Stomach (tissue), 19 donors: ENCODE measurements at places on chromosomes 3 and 15. TPM values are rescaled to one million over a fixed set of nuclear protein-coding genes. Genes with fewer than 3 reads are reported as not detected.
A peak's percentile ranks its signal among the peaks of the same experiment; 100 is the strongest.

DUOXA1 gene
- 2.4 TPM for total RNA-seq

DNA sequence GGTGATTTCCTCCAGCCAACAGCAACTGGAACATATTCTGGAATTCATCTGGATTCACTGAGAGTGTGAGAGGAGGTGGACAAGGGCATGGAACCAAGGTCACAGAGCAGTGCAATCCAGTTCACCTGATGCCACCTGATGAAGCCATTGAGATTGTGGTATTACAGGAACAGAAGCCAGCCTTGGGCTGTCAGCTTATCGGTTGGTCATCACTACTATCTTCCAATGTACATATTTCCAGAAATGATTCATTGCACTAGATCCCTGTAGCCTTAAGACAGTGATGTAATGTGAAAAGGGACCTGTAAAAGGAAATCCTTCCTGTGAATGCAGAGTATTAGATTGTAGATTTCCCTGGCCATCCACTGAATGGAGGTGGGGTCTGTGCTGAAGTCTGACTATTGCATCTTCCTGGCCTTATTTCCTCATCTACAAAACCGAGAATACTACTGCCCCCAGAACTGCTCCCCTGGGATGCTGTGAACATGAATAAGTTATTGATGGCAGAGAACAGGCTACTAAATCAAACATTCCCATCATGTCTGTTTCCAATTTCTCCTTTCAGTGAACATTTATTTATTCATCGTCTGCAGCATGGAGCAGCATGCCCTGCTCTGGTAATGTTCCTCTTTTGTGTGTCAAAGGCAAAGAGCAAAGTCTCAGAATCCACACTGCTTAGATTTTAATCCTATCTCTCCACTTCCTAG is 47.4 kb upstream of the TPM1 start:
- no peak for DNase-seq

DNA sequence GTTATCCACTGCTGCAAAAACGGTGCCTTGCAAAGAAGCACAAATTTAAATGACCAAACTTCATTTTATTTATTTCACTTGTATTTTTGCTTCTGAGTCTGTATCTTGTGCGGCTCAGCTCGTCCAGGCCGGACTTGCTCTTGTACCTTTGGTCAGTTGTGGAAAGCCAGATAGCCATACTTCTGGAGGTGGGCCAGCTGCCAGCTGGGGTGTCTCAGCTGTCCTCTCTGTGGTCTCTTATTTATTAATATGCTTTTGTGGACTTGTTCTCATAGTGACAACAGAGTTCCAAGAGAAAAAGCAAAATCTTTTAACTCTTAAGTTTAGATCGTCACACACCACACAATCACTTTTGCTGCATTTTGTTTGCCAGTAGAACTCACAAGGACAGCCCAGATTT is 87.7 kb downstream of the IL1RAP start:
- DNase-seq: no peak

ROBO2 gene
- 11.4 TPM for total RNA-seq

FOXB1 gene
- not detected for total RNA-seq

- DNase-seq: peak; percentile 37
These were observed 402.1 kb downstream of the CADM2 start for GRCh38 chr3:85360742-85361387.

DNA sequence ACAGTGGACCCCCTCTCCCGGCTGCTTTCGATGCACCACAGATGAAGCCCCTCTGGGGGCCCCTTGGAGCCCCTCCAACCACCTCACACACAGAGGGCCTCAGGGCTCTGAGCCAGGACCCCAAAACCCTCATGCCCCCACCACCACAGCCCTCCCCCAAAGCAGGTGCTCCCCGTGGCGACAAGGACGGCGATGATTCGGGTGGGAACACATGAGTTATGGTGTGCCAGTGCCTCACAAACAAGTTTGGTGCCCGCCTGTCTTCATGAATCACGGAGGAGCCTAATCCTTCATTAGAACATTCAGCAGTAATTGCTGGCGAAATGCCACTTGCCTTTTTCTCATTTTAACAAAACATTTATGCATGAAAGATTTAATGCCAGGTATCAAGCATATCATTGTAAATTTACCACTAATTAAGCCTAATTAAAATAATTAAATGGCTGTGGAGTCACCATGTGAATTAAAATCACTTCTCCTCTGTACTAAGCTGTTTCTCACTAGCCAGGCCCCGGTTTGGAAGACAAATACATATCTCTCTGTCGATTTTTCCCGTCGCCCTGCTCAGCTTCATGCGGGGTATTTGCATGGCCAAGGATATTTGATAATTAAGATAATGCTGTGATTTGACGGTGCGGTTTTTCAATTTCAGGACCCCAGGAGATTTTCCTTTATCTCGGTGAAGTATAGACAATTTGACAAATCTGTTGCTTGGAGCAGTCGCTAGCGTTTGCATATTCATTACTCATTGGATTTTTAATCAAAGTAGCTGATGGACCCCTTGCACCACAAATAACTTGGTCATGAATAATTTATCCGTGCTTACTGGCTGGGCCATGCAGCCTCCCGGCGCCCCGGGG is 157.0 kb downstream of the TLE3 start:
- DNase-seq: no peak

- no peak for DNase-seq
These were observed 680.6 kb downstream of the EPHA3 start for GRCh38 chr3:89787979-89788378.

GRCh38 chr3:176208915-176209314 is 988.4 kb downstream of the TBL1XR1 start:
- DNase-seq: no peak

DNA sequence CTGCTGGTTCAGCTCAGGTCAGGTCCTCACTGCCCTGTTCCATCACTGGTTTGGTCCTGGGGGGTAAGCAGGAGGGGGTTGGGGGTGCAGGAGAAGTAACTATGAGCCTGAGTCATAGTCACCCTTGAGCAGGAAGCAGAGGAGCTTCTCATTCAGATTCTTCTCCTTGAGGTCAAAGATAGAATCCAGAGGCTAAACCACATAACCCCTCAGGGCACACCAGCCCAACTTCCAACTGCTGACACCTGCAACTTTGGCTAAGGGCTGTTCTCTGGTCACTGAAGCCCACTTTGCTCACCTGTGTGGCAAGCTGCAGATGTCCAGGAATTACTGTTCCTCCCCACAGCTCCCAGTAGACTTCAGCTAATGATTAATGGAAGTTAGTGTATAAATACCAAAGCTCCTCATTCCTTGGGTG is 48.8 kb upstream of the LRRFIP2 start:
- DNase-seq: no peak

GP5 gene
- total RNA-seq: not detected

DNA sequence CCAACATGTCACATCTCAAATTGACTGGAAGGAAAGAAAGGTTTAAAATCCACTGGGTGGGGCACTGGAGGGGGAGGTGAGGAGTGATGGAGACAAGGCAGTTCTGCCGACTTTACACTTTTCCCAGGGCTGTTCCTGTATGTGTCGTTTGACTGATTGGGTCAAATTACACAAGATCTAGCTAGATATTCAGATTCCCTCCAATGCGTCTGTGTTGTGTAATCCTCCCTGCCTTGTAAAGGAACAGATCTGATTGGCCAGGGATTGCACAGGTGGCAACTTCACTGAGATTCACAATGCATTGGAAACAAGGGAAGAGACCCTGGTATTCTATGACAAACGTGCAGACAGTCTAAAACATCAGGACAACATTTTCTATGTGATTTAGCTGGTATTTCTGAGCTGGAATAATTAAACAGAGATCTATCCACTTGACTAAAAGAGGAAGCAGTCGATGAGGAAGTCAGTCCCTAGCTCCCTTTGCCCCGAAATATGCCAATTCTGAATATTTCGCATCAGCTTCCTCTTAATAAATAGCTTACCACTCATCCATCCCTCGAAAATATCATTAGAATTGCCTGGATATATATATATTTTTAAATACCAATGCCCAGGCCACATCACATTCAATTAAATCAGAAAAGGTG is 312.9 kb downstream of the RORA start:
- no peak for DNase-seq

DNA sequence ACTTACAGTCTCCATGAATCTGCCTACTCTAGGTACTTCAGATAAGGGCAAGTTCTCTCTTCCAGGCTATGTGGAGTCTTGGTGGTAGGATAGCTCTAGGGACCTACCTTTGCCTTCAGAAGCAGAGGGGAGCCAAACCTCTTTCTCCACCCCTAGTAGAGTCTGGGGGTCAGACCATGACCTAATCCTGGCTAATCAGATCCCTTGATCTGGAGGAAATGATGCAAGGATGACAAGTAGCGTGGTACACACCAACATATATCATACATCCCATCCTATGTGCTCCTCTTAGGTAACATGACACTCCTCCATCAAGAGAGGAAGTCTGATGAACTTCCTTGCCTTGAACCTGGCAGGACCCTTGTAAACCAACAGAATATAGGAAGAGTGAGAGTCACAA is 15.4 kb upstream of the PLA2G4F start:
- DNase-seq: no peak

LRTM1 gene
- not detected for total RNA-seq

DNA sequence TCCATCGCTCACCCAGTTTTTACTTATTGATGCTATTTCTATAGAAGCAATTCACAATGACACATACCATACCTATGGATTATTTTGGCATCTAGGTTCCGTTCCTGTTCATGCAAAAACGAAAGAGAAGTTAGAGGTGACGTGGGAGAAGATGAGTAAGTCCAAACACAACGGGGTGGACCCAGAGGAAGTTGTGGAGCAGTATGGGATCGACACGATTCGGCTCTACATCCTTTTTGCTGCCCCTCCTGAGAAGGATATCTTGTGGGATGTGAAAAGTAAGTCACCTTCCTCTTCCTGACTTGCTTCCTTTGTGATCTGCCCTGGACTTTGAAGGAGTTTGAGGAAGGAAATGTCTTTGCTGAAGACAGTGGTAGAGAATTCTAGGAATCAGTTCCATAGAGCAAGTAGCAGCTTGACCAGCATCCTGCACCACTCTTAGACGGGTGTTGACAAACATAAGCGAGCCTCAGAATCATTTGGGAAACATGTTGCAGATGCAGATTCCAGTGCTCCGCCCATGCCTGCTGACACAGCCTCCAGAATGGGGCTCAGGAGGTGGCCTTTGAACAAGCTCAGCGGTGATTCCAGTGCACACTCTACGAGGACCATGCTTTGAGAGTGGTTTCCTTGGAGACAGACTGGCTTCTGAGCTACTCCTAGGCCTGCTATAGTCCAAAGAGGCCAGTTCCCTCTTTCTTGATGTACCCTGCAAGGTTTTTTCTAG is 78.4 kb upstream of the LIMD1 start:
- DNase-seq: no peak

EPB42 gene
- not detected for total RNA-seq

DNA sequence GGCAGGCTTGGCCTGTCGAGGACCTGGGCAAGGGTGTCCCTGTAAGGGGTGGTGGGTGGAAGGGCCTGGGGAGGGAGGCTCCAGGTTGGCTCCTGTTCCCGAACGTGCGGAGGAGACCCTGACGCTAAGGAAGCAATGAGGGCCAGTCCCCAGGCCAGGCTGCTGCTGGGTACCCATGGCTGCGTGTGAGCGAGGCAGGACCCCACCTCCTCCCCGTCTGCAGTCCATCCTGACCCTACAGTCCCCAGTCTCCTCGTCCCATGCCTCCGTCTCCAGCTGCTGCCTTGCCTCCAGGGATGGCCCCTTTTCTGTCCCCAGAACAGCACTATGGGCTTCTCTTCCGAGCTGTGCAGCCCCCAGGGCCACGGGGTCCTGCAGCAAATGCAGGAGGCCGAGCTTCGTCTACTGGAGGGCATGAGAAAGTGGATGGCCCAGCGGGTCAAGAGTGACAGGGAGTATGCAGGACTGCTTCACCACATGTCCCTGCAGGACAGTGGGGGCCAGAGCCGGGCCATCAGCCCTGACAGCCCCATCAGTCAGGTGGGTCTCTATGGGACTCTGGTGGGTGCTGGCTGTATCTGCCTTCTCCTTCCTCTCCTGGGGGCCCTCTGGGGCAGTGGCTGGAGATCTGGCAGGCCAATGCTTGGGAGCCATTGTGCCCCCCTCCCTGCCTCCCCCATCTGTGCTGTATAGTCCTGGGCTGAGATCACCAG is 571 bp downstream of the FES start:
- no peak for DNase-seq

- no peak for DNase-seq
These were observed 10.7 kb upstream of the RAB43 start for GRCh38 chr3:129132097-129132866.

SCN5A gene
- total RNA-seq: not detected

GHSR gene
- total RNA-seq: not detected

GRCh38 chr15:92049290-92049989 is 195.9 kb downstream of the SLCO3A1 start:
- DNase-seq: peak; percentile 46

DNA sequence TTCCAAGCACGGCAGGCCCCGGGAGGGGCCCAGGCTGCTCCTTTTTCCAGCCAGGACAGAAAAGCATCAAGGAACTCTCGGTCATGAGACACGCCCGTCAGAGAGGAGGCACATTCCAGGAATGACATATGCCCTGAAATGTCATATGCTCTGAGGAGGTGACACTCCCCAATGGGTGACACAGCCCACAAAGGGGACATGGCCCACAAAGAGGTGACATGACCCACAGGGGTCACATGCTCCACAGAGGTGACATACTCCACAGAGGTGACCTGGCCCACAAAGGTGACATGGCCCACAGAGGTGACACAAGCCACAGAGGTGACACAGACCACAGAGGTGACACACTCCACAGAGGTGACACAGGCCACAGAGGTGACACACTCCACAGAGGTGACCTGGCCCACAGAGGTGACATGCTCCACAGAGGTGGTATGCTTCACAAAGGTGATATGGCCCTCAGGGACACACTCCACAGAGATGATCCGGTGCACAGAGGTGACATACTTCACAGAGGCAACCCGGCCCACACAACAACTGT is 79.2 kb downstream of the ABHD5 start:
- DNase-seq: no peak

DNA sequence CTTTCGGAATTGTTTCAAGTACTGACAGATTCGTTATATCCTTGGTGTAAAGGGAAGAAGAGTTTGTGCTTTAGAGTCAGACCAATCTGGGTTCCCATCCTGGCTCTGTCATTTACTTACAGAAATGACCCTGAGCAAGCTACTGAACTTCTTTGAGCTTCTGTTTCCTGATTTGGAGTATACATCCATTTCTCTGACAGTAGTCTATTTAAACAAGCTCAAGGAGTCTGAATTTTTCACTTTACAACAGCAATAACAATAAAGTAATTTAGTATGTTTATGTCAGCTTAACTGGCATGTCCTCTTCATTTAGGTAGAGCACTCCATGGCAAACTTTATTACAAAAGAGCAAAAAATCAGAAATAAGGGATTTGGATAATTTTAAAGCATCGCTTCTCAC is 27.8 kb downstream of the FAM98B start:
- DNase-seq: no peak

DNA sequence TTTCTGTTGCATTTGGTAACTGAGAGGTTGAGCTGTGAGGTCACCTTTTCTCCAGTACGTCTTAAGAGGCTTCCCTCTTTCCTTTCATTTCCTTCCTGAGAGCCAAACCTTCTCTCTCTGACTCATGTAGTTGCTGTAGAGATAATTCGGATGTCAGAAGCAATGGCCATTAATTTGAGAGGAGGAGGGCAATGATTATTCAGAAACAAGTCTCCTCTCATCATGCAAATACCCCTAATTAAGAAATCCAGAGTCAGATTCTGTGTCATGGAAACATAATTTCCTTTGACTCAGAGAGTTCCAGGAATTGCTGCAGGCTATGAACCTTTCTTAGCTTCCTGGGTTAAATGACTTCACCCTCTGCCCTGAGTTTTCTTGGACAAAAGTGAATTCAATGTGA is 59.0 kb upstream of the GSK3B start:
- no peak for DNase-seq
